Prostate gland (tissue), 2 donors: ENCODE measurements at places on chromosomes 4 and X.

DNA sequence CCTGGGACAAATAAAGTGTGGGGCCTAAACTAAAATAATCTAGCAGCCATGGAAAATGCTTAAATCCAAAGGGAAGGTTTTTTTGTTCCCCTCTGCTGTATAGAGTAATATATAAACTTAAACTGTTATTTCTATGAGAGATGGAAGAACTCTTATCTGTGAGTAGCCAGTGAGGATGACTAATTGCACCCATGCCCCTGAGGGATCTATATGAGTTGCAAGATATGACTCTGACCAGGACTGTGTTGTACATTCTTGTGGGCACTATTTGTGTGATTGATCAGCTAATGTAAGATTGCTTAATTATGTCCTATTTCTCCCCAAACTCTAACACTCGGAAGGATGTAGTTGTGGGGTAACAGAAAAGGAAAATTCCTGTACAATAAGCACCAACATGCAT is 35.2 kb upstream of the AMBN start:
- DNase-seq: no peak

DNA sequence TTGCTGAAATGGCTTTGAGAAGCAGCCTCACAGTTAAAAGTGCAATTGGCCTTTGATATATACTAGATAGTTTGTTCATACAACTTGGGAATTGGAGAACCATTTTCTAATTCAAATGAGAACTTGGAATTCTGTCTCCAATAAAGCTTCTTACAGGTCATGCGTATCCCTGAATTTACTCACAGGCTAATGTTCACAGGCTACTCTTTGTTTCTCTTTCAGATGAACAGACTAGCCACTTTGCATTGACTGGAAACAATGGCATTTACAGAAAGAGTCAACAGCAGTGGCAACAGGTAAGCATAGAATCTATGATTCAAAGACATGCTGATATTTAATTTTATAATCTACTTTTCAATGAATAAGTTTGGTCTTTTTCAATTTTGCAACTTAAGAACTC is 13.5 kb downstream of the AFF1 start:
- DNase-seq: no peak

DNA sequence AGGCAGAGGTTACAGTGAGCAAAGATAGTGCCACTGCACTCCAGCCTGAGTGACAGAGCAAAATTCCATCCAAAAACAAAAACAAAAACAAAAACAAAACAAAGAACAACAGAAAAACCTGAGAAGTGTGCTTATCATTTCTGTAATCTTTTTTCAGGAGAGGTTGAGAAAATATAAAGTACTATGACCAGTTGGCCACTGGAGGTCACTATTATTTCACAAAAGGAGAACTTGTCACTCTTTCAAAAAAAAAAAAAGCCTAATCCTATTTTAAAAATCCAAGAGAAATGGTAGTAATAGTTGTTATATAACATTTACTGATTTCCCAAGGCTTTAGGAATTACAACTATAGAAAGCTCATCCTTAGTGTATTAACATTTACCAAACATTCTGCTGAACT is 24.9 kb upstream of the RNF150 start:
- no peak for DNase-seq

GRCh38 chr4:83269256-83269655 is 15.3 kb downstream of the COQ2 start:
- DNase-seq: no peak

DNA sequence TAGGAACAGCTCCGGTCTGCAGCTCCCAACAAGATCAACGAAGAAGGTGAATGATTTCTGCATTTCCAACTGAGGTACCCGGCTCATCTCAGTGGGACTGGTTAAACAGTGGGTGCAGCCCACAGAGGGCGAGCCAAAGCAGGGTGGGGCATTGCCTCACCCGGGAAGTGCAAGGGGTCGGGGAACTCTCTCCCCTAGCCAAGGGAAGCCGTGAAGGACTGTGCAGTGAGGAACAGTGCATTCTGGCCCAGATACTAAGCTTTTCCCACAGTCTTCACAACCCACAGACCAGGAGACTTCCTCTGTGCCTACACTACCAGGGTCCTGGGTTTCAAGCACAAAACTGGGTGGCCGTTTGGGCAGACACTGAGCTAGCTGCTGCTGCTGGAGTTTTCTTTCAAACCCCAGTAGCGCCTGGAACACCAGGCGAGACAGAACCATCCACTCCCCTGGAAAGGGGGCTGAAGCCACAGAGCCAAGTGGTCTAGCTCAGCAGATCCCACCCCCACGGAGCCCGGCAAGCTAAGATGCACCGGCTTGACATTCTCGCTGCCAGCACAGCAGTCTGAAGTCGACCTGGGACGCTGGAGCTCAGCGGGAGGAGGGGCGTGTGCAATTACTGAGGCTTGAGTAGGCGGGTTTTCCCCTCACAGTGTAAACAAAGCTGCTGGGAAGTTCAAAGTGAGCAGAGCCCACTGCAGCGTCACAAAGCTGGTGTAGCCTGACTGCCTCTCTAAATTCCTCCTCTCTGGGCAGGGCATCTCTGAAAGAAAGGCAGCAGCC is 84.6 kb downstream of the THOC2 start:
- DNase-seq: peak; percentile 5

DNA sequence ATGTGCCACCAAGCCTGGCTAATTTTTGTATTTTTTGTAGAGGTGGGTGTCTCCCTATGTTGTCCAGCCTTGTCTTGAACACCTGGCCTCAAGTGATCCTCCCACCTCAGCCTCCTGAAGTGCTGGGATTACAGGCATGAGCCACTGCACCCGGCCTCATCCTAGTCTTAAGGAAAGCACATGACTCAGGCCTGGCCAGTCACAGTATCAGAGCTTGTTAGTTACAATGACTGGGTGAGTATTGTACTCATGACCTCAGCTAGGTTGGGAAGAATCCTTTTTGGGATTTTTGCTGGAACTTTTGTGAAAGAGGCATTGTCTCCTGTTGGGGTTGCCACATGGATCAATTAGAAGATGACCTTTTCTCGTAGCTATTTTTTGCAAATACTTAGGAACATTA is 292.8 kb downstream of the RAPGEF2 start:
- no peak for DNase-seq
